ENCODE measurements at places on chromosomes 3 and 15. TPM values are rescaled to one million over a fixed set of nuclear protein-coding genes. Genes with fewer than 3 reads are reported as not detected.

- H3K4me3 ChIP-seq = no peak overlapping the region
- H3K27ac ChIP-seq = no peak overlapping the region
- H3K27me3 ChIP-seq = no peaks in the 10 kb centered on the region
- H3K4me1 ChIP-seq = no peaks in the 10 kb centered on the region
- H3K36me3 ChIP-seq = peaks cover 4% of the 10 kb centered on the region
Observed at GRCh38 chr15:79314811-79315210, 3.9 kb downstream of the TMED3 start.

GRCh38 chr15:29668120-29668602, 154.1 kb downstream of the TJP1 start:
- no peaks in the 10 kb centered on the region for H3K36me3 ChIP-seq
- no peaks in the 10 kb centered on the region for H3K27me3 ChIP-seq
- no peak overlapping the region for H3K27ac ChIP-seq
- peak; percentile 51 for DNase-seq
- no peak overlapping the region for H3K4me3 ChIP-seq

GRCh38 chr3:150409512-150410310, 1.6 kb downstream of the TSC22D2 start:
- H3K4me3 ChIP-seq = peak overlapping the region; percentile 92
- no peaks in the 10 kb centered on the region for H3K27me3 ChIP-seq
- peak; percentile 83 for DNase-seq

The MORC1 gene
- 0.02 TPM for polyA plus RNA-seq

Measured in liver (tissue), 10 donors.